ENCODE measurements at places on chromosomes 1 and 21.

DNA sequence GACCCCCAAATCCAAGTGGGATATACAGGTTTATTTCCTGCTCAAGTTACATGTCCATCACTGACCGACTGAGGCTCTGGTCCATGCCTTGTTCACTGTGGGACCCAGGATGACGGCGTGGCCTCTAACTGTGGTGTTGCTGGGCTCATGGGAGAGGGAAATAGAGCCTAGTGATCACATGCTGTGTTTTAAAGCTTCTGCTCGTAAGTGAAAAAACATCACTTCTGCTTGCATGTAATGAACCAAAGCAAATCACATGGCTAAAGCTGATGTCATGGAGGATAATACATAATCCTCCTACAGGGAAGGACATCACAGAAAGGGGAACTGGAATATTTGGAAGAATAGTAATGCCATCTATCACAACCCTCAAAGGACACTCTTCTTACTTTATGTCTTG is 107.6 kb downstream of the FASLG start:
- DNase-seq, result no peak

DNA sequence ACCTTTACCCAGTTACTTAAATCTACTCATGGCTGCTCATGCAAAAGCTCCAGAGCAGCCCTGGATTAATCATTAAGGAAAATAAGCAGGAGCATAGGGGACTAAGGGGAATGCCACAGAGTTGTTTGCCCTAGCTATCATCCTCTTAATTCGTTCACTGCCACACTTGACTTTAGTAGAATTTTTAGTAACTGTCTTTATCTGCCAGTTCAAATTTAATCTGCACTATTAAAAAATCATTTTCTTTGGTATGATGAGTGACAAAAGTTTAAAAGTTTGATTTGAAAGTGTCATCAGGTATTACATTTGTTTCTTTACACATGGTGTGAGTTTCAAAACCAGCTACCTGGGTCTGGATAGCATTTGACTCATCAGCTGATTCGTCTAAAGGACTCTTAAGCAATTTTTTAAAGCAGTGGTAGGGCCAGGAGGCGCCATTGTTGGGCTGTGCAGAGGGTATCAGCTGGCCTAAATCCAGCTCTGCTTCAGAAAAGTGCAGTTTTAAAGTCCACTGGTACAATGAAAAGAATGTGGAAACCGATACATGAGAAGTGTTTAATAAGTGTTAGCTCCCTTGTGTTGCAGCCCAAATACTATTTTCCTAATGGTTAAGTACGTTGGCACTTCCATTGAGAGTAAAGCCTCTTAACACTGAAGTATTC is 69.9 kb upstream of the DR1 start:
- no peak for DNase-seq

GRCh38 chr1:245537992-245538391 is 383.2 kb downstream of the KIF26B start:
- DNase-seq, result no peak

DNA sequence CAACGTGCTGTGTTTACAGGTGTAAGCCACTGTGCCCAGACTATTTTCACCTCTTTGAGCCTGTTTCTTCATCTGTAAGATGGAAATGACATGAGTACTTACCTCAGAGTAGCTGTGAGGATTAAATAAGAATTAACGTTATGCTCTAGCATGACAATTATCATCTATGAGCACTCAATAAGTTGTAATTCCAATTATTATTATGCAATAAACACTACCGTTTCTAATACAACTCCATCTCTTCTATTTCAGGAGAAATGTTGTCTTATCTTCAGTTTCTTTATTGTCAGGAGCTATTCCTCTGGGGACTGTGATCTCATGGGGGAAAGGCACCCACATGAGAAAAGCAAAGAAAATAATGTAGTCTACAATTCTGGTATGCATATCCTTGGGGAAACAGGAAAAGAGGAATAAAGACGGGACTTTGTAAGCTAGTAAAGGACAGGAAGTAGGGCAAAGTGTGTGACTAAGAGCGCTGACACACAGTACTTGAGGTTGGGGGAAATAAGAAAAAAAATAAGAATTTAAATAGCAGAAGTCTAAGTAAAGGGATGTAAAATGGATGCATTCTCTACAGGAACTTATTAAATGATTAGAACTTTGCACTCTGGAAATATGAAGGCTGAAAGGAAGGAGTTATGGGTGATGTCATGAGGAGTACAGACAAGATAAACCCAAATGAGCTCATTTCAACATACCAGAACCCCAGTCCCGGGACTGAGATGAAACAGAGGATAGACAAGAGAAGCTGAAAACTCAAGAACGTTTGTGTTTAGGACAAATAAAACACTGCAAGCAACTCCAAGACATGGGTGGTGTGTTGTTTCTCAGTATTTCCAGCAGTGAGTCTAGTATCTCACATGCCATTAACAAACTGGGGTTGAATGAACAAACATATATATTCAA is 9.8 kb downstream of the PHC2 start:
- no peak for DNase-seq

DNA sequence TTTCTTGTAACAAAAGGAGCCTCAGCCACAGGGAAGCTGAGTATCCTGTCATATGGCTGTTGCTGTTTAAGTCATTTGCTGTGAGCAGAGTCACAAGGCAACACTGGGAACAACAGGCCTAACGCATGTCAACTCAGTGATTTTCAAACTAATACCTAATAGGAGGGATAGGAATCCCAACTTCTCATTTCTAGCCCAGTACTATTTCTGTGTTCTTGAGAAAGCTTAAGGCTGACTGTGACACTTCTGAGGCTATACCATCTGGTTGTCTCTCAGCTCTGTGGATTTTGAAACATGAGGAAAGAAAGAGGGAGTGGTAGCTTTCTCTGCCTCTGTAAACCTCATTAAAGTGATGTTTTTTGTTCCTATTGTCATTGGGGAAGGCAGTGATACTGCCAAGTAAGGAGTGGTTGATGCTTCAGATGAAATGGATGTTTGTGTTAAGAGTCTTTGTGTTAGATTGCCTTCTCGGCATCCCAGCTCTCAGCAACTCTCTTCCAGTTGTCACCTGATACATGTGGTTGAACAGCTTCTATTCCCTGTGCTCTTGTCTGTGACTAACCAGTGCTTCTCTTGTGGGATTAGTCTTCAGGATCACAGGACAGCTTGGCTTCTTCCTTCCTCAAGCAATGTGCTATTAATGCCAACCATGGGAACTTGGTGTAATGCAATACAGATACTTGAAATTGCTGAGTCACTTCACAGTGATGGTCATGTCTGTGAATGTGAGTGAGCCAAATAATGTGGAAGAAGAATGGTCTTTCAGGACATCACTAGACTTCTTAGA is 166.8 kb upstream of the IVNS1ABP start:
- no peak for DNase-seq

DNA sequence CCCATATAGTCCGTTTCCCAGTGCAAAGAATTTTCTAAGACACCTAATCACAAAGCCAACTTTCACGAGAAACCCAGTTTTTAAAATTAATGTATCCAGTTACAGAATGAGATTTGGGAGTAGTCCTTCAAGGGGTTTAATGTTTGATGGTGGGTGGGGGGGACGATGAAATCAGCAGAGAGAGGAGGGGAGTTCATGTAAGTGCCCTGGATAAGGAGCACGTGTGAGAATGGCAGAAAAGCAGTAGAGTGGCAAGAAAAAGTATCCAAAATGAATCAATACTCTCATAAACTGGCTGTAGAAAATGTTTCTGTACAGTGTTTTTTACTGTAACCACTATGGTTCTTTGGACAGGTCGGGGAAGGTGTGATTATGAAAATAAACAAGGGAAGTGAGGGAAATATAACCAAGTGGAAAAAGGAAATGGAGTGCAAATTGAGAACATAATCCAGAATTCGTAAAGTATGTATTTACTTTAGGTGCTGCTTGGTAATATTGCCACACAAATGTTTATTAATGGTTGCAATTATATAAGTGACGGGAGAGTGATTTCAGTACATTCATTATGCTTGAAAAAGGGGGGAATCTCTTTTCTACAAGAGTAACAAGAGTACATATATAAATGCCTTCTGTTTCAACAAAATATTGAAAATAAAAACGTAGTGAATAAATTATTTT is 118.7 kb upstream of the RRP15 start:
- DNase-seq, result no peak

DNA sequence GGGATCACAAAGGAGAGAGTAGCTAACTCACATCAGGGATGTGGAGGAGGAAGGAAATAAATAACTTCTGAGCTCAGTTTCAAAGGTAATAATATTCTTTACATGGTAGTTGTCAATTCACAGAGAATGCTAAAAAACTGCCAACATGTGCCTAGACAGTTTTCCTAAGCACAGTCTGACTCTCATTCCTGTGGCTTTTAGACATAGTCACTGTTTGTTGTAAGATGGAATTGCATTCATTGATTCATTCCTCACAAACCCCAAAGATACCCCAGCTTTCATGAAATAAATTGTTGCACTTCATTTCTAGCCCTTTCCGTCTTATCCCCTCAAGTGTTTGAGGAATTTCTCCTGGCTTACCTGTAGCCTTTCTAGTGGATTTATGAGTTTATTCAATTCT is 263.9 kb downstream of the NTNG1 start:
- DNase-seq, result no peak

- no peak for DNase-seq
Measured at GRCh38 chr1:167095368-167095767, 1.5 kb downstream of the STYXL2 start.

GRCh38 chr1:68221980-68222373 is 10.3 kb downstream of the WLS start:
- DNase-seq, result no peak

- DNase-seq, result no peak
Measured at GRCh38 chr1:2617971-2618470, 14.8 kb downstream of the MMEL1 start.

DNA sequence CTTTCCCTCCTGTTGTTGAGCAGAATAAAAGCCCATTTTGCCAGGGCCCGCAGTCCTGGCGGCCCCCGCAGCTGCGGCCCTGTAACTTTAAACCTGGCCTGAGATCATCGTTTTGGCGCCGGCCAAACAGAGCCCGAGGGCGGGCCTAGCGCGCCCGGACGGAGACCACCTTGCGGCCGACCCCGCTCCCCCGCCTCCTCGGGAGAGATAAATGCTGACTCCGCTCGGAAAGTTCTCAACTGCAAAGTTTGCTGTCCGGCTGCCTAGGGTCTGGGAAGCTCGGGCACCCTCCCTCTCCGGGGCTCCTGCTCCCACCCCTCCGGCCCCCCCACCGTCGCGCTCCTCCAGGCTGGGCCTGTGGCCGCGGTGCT is at the start of gene PDPN:
PDPN (plus strand) TSS at position 238 of the 371 bp plus-strand sequence. CDS start 202 bp downstream, outside the sequence.
- no peak for DNase-seq

GRCh38 chr1:206706298-206706791 is 21.6 kb downstream of the MAPKAPK2 start:
- DNase-seq, result no peak

Measured in GM12864 (cell line).